ENCODE measurements at places on chromosomes 2 and 18.

DNA sequence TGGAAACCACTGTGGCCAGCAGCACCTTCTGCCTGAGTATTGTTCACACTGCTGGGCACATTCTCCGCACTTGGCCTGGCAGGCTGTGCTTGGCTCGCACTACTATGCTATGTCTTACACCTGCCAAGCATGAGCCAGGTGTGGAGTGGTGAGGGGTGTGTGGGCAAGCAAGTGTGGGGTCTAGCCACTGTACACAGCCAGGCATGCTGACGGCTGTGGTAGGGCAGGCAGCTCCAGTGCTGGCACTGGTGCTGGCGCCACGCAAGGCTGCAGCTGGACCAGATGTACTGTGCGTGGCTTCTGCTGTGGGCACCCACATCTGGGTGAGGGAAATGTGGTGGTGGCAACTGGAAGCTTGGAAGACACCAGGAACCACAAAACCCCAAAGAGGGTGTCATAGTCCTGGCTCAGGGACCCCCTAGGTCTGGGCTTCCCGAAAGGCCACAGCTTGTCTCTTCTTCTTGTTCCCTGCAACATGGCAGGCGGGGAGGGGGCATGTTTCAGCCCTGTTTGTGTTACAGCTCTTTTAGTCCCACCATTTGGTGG lies 101.5 kb downstream of the ALMS1 start:
- no peak for DNase-seq

DNA sequence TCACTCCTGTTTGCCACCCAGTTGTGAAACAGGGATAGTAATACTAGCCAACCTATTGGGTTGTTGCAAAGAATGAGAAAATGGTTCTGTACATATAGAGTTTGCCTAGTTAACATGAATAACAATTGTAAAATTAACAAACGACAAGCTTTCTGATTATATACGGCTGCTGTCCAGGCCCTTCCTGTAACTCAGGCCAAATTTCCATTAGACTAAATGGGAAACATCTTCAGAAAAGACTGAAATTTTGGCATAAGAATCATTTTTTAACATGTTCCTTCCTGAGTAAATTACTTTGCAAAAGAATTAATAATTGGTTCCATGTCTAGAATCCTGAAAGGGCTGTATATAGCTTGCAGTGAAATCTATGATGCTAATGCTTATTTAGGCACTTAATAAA lies 117.7 kb upstream of the SATB2 start:
- no peak for DNase-seq

DNA sequence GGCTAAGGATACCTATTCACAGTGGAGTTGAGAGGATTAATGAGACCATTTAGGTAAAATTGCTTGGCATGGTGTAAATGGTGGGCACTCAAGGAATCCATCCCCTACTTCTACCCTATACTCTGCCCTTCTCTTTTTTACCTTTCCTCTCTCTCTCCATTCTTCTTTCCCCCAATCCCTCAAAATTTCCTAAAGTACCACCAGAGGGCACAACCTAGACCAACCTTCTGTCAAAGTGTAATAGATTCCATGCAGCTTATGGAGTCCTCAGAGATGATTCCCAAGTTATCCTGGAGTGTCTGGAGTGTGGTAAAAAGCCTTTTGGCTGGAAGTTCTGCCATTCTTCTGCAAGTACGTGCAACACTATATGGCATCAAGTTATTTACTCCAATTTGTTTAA lies 33.0 kb upstream of the CCDC195 start:
- no peak for DNase-seq

DNA sequence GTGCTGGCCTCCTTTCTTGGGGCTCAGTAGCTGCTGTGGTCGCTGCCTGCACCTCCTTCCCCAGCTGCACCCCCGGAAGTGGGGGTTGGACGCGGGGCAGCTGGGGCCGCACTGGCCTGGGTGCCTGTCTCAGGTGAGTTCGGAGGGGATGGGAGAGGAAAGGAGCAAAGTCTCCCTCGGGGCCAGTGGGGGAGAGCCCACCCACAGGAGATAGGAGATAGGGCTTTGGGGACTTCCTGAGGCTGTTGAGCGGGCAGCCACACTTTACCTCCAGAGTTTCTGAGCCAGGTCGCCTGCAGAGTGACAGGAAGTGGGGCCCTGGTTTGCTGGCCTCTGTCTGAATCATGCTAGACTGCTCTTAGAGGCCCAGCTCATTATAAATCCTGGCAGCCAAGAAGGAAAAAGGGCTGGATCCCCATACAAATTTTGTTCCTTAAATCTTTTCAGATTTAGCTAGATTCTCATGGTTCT lies 8.1 kb downstream of the MBP start:
- no peak for DNase-seq

DNA sequence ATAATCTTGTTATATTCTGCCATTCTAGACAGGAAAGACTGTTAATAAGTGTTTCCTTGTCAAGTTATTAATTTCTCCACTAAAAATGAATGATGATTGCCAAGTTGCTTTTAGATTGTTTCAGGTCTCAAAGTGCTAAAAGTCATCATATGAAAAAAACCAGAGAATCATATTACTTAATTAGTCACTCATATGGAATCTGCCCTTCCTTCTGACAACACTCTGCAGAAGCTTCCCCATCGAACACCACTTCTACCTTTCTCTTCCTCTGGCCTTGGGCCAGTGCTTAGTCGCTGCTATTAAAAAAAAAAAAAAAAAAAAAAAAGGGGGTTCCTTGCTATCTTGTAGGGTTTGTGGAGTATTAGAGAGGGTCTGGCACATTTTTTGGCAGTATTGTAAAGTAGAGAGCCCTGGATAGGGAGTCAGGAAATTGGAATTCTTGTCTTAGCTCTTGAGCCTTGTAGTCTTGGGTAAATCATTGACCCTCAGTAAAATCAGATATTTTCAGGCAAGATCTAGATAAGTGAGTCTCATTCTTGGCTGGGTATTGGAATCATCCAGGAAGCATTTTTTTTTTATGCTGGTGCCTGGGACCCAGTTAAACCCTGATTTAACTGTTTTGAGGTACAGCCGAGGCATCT lies 141.7 kb upstream of the CCDC68 start:
- no peak for DNase-seq

Data from cardiac septum (tissue), 1 donor.